ENCODE measurements at places on chromosomes 7 and 10.

DNA sequence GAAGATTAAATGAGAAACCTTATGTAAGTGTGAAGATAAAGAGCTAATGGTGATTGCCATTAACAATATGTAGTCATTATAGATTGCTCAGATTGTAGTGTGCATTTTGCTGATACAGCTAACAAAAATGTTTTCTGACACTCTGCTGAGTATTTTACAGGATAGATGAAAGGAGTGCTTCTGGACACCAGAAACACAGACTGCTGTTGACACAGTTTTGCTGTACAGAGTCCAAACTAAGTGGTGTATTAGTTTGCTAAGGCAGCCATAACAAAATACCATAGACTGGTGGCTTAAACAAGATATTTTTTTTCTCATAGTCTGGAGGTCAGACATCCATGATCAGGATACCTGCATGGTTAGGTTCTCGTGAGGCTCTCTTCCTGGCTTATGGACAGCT lies 2.2 kb downstream of the SMC3 start:
- no peak for DNase-seq

DNA sequence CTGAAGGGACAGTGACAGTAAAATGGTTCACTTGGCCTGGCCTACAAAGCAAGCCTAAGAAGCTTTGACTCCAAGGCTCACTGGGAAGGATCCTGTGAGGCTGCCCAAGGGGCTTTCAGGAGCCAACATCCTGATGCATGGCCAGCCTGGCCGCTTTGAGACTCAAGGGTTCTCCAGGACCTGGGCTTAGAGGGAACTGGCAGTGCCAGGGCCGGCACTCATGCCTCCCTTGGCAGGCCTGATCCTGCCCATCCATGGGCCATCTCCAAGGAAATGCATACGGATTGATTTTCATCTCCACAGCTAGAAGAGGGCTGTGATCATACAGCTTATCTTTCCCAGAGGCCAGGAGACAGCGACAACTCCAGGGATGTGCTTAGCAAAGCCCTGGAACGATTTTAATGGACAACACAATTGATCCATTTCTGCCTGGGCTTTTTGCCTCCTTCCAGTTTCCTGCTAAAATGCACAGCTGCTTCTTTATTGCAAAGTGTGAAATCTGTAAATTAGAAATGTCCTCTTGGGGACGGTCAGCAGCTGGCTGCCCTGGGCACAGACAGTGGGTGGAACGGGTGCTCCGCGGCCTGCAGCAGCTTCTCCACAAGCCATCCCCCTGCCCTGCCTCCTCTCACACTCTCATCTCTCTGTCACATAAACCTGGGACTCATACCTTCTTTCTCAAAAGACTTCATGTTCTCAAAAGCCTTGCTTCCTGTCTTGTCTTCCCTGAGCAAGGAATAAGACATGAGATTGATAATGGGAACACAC lies 288.5 kb downstream of the GRID1 start:
- DNase-seq: no peak

DNA sequence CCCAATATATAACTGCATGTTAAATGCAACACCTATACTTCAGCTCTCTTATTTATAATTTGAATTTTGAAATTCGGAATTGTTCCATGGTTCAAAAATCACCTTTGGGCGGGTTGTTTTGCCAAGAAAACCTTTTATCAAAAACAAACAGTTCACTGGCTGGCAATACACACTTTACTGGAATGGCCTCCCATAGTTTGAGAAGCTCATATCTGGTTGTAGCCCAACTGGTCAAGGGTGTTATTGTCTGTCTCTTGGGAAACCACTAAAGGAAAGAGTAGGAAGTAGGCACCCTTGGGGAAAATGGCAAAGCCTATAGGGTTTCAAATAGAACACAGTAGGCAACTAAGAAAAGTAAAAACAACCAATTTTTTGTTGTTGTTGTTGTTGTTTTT lies 117.9 kb downstream of the HIPK2 start:
- DNase-seq: no peak

DNA sequence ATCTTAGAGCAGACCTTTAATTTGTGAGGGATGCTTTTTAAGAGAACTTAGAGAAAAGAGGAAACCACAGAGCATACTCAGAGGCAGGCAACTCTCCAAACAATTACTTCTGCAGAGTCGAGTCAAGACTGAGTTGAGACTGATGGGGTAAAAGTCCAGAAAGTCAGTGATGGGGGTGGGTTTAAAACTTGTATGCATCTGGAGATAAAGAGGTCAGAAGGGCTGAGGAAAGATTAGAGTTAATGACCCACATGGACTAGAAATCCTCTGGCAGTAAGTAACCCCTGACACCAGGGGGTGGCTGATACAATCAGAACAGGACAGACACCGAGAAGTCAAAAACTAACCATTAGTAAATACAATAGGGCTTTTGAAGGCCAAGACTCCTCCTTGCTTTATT lies 42.4 kb upstream of the SEPTIN7 start:
- DNase-seq: no peak

DNA sequence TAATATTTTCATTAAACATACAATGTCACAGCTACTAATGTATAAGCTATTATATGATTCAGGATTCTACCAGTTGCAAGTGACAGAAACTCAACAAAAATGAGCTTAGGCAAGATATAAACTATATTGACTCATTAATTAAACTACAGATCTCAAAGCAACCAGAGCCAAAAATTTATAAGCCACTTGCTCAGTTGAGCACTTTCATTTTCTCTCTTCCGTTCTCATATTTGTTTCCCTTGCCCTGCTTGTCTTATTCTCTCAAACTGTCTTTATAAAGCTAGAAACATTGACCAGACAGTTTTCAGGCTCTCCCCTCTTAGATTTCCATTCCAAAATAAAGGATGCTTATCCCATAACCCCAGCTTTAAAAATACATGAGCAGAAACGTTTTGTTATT lies 60.2 kb upstream of the DGKB start:
- no peak for DNase-seq

- no peak for DNase-seq
Measured at GRCh38 chr7:92655346-92655884, 65.2 kb upstream of the FAM133B start.

DNA sequence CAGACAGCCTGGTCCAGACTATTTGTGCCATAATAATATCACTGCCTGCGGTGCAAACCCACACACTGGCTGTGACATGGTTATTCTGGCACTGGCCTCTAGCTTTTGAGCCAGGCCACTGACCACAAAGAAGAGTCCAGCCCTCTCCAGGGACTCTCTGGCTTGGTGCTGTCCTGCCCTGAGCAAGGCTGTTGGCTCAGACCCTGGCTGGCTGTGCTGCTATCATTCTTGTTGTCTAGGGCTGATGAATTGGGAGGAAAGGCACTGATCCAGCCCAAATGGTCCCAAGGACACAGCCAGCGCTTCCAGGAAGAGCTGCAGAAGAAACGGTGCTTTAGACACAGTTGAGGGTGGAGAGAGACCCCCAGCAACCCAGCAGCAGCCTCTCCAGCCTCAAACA lies 80.8 kb downstream of the TMEM130 start:
- no peak for DNase-seq

- DNase-seq: peak; percentile 53
Measured at GRCh38 chr7:87312215-87312865, 33.1 kb upstream of the CROT start.

DNA sequence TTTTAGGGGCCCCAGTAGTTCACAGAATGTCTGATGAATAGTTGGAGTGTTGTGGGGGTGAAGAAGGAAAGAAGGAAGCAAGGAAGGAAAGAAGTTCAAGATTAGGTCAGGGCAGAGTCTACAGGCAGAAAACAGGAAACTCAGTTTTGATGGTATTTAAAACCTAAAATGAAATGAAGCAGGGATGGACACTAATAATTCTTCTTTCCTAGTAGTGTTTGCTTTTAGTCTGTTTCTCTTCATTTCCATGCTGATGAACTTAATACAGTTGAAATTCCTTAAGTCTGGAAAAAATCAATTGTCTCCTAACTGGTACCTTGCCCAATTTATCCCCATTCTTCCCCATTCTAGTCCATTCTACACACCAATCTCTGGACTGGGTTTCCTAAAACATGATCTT lies 59.0 kb upstream of the GSAP start:
- no peak for DNase-seq

DNA sequence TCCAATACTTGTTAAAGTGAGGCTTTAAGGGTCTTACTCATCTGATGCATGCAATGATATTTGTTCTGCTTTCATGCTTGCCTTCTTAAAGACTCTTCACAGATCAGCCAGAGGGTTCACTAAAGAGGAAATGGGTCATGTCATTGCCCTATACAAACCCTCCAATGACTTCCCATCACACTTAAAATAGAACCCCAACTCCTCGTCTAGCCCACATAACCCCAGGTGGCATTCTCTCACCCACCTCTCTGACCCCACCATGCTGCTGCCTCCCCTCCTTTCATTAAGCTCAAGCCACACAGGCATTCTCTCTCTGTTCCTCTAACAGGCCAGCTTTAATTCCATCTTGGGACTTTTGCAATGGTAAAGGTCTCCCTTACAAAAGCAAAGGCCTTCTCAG lies 253.6 kb downstream of the GRID1 start:
- DNase-seq: no peak

DNA sequence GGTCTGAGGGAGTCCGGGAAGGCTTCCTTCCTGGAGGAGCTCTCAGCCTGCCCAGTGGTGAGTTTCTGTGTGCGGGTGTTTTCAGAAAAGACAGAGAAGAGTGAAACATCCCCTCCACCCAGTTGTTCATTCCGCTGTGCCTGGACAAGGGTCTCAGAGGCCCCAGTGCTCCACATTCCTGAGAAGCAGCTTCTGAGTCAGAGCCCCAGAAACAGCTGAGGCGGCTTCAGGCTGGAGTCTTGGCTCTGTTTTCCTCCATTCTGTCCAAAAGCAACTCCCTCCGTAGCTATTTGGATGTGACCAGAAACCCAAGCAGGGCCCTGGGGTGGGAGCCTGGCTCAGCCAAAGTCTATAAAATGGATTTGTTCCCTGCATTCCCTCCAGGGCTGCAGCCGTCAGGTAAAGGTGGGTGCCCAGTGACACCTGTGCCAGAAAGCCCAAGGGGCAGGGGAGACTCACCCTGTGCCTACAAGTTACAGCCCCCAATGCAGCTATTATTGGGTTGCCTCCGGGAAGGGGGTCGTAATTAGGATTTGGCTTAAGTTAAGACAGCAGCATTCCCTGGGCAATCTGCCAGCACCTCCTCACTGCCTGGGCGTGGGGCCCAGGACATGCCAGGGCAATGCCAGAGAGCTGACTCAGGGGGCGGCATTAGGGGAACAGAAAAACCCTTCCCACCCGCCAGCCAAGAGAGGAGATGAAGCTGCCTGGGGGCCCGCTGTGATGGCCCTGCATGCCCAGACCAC lies 13.1 kb upstream of the CAMK2G start:
- peak; percentile 64 for DNase-seq

DNA sequence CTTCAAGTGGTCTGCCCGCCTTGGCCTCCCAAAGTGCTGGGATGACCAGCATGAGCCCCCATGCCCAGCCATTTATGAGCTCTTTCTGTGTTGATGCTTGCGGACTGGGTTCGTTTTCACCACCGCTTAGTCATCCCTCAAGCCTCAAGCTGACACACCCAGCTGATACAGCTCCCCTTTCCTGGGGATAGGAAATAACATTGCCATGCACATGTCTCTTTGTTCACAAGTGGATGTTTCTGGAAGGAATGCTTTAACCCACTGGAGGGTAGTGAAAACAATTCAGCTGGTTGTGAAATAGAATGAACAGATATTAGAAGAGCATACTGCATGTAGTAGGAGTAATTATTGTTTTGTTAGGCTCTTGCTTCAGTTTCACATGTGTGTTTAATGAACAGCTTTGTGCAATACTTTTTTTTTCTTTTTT lies 8.5 kb upstream of the METTL27 start:
- DNase-seq: no peak

DNA sequence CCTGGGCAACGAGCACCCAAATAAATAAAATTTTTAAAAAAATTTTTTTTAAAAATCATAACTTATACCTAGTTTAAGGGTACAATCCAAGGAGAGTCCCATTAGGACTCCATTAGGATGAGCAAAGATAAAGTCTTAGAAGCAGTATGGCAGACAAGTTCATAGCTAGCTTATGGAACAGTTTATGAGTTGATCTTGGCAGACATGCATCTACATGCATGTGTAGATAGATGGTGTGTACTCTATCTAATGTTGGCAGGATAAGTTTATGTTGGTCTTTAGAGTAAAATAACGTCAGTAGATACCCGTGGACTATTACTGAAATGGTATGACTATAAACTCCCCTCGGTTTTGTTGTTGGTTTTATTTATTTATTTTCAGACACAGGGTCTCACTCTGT lies 40.2 kb downstream of the NSUN6 start:
- no peak for DNase-seq

GRCh38 chr7:127447326-127447945 lies 54.9 kb upstream of the ZNF800 start:
- DNase-seq: no peak

DNA sequence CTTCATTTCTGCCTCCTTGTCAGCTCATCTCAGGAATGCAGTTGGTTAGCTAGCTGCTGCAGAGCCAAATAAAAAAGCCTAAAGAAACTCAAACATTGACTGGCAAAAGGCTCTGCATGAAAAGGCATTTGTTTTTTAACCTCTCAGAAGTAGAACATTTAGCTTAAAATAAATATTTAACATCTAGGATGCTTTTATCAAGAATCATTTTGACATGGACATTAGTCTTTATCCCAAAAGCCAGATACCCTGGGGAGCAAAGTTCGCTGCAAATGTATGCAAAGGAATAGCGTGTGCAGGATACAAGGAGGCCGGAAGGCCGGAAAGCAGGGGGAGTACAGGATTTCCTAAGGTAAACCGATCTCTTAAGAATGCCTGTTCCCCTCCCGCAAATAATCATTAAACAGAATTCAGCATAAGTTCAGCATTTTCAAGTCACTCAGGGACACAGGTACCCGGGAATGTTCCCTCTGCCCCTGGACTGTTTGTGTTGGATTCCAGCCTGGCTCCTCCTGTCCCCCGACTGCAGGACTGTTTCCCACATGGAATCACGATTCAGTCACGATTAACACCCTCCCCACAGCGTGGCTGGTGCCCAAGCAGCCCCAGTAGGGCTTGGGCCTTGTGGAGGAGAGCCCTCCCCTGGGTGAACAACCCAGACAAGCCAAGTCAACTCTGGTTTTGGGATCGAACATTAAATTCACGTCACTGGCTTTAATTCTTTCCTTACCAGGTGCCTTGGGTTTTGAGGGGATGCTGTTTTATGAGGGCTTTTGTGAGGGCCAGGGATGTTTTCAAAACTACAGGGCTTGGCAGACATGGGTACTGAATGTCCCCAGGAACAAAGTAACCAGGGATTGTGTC lies 97.8 kb downstream of the HIPK2 start:
- no peak for DNase-seq

GRCh38 chr10:84987039-84987438 lies 658.6 kb downstream of the CCSER2 start:
- DNase-seq: no peak

GRCh38 chr10:107025676-107026075 lies 138.8 kb downstream of the SORCS1 start:
- DNase-seq: no peak

- DNase-seq: no peak
Measured at GRCh38 chr7:11329626-11330025, 356.0 kb downstream of the PHF14 start.

Data from putamen (tissue), 1 donor.